ENCODE measurements at places on chromosomes 3 and 15.

DNA sequence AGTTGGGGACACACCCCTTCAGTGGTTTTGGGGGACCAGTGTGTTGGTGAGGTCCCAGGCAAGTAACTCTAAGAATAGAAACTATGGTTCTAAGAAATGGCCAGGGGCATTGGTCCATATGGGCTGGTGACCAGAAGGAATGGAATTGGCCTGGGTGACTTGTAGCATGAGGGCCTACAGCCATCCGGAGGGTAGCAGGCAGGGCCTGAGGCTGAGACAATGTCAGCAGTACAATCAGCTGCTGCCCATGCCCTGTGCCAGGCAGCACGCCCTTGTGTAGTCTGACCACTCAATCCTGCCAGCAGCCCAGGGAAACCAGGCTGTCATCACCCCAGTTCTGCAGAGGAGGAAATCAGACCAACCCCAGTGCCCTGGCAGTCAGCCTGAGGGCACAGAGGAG is 100.6 kb downstream of the DNAJB8 start:
- no peak for DNase-seq

DNA sequence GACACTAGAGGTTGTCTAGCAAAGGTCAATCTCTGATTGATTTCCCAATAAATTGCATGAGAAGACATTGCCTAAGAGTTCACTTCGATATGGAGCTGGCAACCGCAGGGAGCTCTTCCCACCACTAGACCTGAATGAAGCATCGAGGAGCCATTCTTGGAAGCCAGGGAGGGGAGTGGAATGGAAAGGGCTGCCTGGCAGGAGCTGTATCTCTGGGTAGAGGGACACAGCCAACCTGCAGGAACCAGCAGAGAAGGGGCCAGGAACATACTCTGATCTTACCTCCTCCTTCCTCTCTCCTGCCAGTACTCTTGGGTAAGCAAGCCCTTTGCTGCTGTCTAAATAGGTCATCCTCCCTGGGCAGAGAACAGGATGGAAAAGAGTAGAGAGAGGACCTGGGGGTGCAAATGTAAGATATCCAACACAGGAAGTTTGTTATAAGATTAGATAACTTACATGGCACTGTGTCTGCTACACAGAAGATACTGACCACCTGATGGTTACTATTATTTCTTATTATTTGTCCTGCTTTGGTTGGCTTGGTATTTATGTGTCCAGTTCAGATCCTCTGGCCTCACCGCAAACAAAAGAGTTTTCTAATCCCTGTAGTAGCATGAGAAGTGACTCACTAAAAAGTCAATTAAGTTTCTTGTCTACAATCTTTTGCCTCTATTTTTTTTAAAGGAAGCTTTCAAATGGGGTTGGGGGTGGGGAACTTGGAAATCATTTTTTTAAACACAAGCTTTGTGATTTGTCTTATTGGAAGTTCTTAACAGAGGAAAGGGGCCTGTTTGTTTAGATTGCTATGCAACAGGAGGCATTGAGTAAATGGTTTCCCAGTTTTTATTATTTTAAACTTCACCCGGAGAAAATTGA is 156.7 kb upstream of the TSC22D2 start:
- no peak for DNase-seq

- peak; percentile 16 for DNase-seq
Measured at GRCh38 chr15:57472861-57473260, 96.6 kb downstream of the CGNL1 start.

DNA sequence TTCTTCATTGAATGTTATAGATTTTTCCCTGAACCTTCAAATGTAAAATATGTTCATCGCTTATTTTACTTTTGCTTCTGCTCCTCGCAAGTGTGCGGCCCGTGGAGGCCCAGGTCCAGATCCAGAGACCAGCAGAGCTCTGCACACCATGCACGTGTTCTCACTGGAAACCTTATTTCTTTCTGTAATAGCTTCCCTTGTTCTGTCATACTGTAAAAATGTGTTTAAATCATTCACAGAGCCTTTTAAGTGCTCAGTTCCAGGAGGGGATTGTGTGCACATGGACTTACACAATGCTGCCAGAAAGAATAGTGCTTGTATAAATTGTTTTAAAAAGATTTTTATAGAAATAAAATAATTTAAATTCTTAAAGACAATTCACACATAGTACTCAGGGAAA is 359.3 kb downstream of the GABRG3 start:
- no peak for DNase-seq

- no peak for DNase-seq
Measured at GRCh38 chr3:189724356-189724755, 93.2 kb downstream of the TP63 start.

GRCh38 chr3:106795553-106795952 is 581.7 kb upstream of the CCDC54 start:
- DNase-seq = no peak

DNA sequence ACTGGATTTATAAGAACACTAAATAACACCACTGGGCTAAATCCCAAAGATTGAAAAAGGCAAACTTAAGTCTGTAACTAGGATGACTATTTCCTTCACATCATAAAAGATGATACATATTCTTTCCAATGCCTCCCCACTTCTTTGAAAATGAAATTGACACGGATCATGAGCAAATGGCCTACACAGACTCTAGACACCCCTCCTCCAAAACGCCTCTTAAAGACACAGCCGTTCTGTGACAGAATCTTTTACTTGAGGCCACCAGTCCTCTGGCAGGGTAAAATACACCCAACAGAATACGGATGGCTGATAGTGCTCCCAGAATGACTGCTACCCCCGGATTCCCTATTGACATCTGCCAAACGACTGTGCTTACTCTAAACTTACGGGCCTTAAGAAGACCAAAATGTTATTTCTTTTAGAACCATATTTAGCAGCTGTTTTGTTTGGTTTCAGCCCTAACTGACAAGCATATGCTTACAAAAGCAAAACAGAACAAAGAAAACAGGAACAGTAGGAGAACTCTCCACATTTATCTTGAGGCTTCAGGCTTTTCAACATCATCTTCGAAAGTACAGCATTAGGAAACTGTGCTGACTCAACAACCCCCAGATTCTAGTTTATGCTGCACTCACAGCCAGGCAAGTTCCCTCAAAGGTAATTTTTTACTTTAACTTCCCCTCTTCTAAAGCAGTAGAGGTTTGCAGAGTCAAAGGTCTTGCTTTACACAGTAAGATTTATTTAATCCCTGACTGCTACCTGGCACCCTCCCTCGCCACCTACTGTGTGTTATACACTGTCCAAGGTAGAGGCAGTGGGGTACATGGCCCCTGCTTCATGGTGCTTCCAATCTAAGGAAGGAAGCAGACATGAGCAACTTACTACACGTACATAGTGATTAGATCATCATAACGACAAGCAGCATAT is 84.3 kb downstream of the TNIK start:
- no peak for DNase-seq

GRCh38 chr3:123718108-123718507 is 133.3 kb upstream of the HACD2 start:
- no peak for DNase-seq

DNA sequence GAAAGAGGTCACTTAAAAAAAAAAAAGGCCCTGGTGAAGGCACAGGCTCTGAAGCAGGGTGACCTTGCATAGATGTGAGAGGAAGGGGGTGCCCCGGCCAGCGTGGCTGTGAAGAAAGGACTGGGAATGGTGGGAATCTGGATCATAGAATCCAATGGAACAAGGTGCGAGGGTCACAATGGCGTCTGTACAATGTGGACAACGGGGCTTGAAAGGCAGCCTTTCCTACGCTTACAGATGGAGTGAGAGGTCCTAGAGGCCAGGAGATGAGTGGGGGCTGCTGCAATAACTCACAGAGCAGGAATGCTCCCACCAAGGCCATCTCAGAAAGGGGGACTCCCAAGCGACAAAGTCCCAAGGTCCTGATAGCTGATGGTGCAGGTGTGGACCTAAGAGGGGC is 162.2 kb downstream of the ATP10A start:
- DNase-seq = no peak

DNA sequence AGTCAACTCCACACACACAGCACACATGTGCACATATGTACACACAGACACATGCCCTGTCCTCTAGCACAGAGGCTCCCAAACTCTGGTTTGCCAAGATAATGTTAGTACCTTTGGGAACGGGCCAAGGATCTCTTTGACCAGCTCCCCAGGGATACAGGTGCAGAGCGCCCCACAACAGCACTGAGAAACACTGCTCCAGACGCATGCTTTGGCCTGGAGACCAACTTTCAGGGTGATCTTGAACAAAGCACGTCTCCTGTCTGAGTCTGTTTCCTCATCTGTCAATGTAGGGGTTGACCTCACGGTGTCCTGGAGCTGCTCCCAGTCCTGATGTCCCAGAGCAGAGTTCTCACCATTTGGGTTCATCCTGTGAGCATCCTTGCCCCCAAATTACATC is 15.9 kb upstream of the SKOR1 start:
- no peak for DNase-seq

DNA sequence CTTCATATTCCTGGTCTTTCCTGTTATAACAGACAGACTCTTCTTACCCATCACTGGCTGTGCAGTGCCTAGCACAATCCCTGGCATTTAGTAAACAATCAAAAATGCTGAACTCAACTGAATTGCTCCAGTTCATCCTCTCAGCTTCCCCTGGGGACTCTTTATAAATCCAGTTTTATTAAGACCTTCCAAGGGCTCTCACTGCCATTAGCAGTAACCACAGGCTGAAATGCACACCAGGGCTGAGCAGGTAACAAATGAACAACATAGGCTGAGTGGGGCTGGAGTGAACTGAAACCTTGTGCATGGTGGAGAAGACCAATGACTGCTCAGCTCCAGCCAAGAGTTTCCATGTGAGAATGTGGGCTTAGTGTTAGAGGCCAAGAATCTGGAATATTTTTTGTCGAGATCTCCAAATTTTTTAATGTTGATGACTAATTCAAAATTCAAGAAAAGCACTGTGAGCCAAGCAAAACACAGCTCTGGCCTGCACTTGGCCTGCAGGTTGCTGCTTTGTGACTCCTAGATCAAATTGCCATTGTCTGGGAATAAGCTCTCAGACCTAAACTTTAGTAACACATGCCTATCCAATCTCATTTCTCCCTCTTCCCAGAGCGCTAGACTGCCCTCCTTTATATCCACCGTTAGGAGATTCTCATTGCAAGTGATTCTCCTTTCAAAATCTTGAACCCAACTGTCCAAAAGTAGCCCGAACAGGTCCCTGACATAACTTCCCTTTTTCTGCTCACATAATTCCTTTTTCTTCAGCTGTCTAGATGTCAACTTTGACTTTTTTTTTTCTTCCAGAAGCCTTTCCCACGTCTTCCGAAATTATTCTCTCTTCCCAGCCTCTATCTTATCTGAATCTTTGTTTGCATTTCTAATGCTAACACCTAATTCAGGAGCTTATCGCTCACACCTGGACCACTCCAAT is 7.4 kb downstream of the SQOR start:
- no peak for DNase-seq

- no peak for DNase-seq
Measured at GRCh38 chr3:143222505-143222904, 102.9 kb downstream of the CHST2 start.

DNA sequence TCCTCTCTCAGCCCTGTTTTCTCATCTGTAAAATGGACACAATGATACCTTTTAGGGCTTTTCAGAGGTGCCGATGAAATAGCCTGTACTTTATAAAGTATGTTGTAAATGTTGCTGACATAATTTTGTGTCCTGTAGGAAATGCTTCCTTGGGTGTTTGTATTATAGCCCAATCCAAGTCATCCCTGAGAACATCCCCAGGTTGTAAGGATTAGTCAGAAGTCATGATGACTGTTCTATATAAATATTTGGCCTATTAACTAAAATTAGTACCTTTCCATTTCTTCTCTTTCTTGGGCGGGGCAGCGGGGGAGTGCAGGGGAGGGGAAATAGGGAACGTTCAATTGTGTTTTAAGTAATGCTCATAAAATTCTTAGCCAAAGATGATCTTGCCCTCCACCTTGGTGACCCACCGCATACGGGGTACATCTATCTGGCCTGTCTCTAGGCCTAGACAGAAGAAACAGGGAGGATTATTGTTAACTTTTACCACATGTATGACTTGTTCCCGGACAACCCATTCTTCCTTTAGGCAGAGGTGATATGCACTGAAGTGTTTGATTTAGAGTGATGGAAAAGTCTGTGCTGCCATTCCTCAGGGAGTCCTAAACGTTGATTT is 120.7 kb downstream of the VGLL4 start:
- DNase-seq = no peak

DNA sequence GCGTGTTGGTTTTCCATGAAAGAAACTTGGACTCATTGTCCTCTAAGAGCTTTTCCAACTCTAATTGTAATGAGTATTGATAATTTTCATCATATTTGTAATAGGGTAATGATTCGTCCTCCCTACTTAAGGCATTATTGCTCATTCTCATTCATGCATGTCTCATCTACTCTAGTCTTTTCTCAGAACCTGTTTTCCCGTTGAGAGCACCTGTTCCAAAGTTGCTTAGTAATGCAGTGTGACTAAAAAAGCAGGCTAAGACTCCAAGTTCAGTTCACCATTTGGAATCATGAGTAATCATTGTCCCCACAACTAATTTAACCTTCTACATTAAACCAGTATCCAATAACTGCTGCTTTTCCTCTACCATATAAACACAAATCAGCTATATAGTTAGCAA is 84.0 kb downstream of the FILIP1L start:
- DNase-seq = no peak

DNA sequence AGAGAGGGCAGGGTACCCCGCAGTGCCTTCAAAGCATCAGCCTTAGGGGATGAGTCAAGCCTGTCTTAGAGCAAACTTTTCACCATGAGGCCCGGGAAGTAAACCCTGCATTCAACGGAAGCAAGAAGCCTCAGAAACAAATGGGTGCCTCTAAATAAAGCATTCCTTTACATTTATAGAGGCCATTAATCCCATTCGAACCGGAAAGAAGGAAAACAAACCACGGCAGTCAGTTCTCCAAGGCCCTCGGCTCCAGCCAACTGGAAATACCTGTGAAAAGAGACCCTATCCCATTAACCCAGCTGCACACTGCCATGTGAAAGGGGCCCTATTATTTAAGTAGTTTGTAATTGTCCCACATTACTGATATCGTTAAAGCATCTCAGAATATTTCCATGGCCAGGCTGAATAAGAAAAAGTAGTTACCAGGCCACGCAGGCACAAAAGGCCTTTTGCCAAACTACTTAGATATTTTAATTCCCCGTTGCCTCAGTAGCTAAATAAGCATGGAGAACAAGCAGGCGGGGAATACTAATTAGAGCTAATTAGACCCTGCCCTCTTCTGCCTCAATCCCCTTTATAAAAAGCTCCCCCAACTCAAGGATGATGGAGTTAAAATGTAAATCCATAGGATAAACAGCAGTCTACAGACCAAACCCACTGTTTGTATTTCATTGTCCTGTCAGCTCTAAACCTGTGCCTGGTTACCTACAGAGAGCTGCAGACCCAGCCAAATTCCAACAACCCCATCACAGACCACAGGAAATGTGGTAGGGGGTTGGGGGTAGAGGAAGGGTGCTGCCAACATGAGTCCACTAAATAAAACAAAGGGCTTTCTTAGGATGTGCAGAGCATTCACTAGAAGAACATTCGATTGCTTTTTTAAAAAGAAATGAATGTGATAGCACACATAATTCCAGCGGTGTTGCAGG is 4.1 kb downstream of the ITGB5 start:
- no peak for DNase-seq

DNA sequence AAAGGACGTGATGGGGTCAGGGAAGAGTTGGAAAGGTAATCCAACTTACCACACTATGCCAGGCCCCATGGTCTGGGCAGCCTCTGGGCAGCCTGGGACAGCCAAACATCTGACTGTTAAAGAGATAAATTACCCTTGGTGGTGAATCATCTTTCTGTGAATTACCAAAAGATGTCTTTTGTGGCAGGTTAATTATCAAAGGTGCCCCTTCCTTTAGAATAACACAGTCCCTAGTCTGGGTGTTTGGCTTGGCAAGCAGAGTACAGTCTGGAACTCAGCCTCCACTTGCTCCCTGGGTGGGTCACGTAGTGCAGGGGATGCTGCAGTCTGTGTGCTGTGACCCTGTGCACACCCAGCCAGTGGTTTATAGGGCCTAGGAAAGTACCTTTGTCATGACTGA is 113.1 kb downstream of the ZNF621 start:
- no peak for DNase-seq
